ENCODE measurements at places on chromosomes 3 and 15.

- DNase-seq = no peak
Measured at GRCh38 chr3:13460341-13460736, 19.8 kb upstream of the HDAC11 start.

GRCh38 chr3:159252772-159253384, 451.0 kb downstream of the MFSD1 start:
- no peak for DNase-seq

DNA sequence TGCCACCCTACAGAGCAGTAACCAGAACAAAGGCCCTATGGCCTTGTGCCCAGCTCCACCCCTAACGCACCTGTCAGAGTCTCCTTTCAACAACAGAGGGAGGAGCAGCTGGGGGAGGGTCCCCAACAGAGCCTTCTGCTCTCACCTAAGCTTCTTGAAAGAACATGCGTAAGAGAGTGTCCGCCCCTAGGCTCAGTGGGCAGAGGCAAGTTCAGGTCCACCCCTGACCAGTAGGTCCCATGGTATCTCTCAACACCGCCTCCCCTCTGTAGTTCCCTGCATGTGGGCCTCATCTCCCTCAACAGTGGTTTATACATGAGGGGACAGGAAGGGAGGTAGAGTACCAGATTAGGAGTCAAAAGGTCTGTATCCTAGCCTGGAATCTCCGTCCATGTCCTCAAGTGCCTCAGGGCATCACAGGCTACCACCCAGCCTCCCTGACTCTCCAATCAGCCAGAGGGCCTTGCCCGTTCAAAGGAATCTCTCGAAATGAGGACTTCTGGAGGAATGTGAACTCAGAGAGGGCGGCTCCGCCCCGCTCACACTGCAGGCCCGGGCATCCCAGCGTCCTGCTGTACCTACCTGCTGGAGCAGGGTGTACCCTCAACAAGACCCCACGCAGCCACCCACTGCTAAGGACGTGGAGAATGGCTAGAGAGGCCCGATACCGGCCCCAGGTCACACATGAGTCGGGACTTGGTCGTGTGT, 680 bp downstream of the POC1A start:
- DNase-seq = no peak

- no peak for DNase-seq
Measured at GRCh38 chr3:156149876-156150275, 29.5 kb downstream of the KCNAB1 start.

DNA sequence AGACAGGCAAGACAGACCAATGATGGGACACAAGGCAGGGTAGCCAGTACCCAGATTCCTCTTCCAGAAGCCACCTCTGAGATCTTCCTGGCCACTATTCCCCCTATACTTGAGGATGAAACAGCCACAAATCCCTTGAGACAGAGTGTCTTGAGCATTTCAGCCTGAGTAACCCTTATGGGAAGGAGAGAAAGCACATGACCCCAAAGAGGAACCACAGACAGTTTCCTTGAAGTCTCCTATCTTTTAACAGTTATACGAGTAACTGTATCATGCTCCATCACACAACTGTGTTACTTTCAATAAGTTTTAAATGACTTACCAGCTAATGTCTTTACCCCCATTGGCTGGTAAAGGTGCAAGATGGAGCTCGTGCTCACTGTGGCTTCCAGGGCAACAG, 9.3 kb downstream of the VIPR1 start:
- no peak for DNase-seq

GRCh38 chr3:64388886-64389285, 163.6 kb upstream of the PRICKLE2 start:
- DNase-seq = no peak

DNA sequence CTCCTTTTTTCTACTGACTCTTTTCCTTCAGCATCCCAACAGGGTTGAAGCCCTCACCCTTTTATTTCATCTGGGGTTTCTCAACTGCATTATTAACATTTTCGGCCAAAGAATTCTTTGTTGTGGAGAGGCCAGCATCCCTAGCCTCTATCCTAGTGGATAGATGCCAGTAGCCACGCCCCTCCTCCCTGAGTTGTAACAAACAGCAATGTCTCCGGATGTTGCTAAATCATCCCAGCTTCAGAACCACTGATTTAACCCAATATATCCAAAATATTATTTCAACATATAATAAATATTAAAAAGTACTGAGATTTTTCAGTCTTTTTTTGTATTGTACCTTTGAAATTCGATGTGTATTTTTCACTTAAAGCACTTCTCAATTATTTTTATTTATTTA, 2.0 kb upstream of the RNF111 start:
- DNase-seq = no peak

DNA sequence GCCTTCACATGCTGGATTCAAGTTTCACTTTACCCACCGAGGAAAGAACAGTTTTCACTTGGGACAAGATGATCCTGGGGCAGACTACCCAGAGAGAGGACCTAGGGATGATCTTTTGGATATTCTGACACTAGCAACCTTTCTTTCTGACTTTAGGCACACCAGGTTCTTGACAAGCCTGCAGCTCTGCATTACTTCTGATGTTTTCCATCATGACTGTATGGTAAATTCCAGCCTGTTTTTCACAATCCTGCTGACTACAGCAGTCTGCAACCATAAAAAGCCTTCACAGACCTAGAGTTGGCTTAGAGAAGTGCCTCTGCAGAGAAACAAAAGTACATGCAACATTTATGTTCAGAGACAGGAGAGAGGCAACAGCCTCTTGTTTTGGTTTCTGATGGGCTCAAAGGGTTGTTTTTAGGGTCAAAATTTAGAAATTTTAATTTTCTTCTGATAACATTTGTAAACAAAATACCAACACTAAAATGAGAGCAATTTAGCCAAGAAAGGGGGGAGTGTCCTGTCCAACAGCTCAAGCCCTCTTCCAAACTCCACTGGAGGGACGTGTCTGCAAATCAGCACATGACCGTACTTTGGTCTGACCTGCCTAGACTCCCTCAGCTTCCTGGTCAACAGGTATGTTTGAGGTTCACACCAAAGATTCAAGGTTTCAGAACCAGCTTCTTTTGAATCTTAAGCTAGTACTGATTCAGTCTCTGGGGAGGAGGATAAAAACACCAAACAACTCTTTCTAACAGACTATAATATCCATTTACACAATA, 799 bp downstream of the ABI3BP start:
- DNase-seq = no peak

DNA sequence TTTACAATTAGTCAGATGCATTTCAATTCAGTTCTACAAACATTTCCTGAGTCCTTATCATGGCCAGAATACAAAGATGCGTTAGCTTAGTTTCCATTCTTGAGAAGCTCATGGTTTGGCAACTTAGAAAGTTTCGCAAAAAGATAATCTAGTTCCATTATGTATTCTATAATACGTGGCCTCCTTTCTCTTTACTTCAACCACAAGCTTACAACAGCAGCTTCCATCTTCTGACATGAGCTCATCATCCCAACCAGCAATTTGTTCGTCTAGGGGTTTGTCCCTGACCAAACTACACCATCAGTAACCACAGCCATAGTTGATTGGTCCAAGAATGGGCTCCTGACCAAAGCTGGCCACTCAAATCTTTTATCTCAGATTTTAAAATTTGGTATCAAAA, 267.6 kb upstream of the TBC1D5 start:
- no peak for DNase-seq

DNA sequence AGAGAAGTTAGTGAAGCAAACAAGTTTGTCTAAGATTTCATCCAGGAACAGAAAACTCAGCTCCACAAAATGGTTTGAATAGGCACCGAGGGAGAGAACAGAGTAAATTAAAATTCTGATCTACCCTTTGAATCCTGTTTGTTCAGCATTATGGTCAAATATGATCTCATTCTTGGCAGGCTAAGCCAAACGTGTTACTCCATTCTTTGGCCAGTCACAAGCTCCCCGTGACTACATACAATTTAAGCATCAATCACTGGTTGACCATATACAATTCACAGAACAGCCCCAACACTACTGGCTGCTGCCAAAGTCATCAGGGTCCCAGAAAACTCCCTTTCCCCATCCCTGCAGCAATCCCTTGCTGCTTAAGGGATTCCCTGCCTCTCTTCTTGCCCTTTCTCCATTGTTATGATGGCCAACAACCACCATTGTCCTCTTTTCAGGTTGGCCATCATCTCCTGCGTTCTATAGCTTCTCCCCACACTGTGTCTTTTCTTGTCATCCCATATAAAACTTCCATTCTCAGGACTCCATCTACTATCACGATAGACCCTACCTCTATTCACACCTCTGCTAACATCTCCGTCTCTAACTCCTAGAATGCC, 46.3 kb downstream of the GOLIM4 start:
- no peak for DNase-seq

GRCh38 chr3:10935846-10936631, 56.5 kb upstream of the SLC6A1 start:
- DNase-seq = no peak

DNA sequence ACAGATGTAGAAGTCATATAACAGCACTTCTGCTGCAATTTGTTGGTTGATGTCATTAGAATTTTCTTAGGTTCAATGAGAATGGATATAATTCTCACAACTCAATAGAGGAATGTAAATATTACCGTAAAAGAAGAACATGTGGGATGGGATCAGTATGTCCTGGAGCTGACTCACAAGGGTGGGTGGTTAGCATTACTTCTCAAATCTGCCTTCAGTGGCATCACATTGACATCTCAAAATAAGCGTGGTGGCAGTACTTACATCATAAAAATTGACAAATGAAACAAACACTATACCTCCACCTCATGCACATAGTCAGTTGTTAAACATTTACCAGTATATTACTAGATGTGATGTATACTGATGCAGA, 1068.0 kb upstream of the CADM2 start:
- DNase-seq = no peak

DNA sequence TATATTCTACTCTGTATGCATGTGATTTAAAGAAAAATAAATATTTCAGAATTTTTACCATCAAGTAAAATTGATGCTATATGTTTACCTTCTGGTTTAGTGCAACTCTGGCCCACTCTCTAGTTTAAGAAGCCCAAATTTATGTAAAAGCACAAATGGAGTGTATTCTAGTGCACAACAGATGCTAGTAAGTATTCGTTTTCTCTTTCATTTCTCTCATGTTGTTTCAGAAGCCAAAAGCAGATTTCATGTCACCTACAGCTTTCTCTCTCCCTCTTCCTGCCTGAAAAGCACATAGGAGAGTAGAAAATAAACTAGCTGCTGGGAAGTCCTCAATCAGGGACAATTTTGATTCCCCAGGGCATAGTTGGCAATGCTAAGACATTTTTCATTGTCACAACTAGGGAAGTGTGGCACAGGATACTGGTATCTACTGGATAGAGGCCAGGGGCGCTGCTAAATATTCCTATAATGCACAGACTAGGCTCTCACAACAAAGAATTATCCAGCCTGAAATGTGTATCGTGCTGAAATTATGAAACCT, 147.4 kb upstream of the ARHGEF26 start:
- DNase-seq = no peak

DNA sequence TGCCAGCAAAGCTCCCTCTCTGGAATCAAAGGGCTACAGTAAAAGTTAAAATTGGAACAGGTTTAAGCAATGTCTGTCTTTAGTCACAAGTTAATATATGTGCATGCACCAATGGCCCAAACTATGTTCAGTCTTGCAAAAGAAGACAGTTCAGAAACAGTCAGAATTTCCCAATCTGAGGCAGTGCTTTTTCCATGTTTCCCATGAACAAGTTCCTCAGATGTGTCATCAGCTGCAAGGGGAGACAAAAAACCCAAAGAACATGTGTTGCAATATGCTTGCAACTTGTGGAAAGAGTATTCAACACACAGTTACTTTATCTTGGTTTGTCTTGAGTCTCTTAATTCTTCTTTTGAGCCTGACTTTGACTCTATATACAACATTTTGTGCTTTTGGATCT, 148.4 kb downstream of the USP13 start:
- DNase-seq = no peak

GRCh38 chr3:447671-448070, 251.1 kb downstream of the CHL1 start:
- DNase-seq = no peak

GRCh38 chr15:91183596-91183995, 83.5 kb downstream of the SV2B start:
- no peak for DNase-seq

DNA sequence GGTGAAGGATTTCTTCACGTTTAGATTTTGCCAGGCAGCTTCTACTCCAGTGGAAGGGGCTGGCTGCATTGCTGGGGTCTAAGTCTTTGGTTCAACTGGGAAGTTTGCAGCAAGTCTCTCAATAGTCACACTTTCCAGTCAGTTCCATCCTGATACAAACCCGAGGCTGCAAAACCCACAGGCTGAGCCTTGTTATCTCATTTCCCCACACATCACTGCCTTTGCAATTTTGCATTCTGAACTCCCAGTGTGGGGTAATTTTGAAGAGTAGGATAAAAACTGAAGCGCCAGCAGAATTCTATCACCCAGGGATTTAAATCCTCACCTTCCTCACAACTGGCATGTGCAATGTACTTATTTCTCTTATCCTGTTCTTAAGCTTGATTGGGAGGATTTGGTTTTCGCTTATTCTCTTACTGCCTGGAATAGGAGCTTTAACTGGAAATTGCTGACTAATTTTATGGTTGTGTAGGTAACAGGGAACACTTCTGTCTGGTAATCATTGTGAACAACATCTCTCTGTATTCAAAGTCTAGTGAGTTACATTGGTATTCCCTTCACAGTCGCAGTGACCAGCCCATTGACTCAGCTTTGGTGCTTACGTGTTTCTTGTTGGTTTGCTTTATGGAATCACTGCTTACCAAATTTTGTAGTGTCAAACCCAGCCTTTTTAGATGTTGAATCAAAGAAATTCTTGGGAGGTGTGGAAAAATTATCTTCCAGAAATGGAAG, 142.0 kb upstream of the TOPAZ1 start:
- DNase-seq = no peak

Measured in activated naive CD4-positive, alpha-beta T cell (primary cell).